Common myeloid progenitor, CD34-positive (primary cell): ENCODE measurements at places on chromosomes 4 and X.

GRCh38 chr4:70721747-70722146 is at the start of gene RUFY3:
TSS of gene RUFY3 (plus strand) at chr4:70721964. CDS start at chr4:70722574, 610 bp downstream.
- DNase-seq, result no peak

- DNase-seq, result no peak
These were observed 41.8 kb upstream of the CEP135 start for GRCh38 chr4:55906989-55907388.

- peak; percentile 40 for DNase-seq
These were observed 2.0 kb upstream of the SH3BP2 start for GRCh38 chr4:2790583-2791517.

GRCh38 chrX:133171962-133172708 is 46.0 kb downstream of the TFDP3 start:
- peak; percentile 34 for DNase-seq
